Left lung (tissue), 14 donors: ENCODE measurements at places on chromosomes 5 and 9.

DNA sequence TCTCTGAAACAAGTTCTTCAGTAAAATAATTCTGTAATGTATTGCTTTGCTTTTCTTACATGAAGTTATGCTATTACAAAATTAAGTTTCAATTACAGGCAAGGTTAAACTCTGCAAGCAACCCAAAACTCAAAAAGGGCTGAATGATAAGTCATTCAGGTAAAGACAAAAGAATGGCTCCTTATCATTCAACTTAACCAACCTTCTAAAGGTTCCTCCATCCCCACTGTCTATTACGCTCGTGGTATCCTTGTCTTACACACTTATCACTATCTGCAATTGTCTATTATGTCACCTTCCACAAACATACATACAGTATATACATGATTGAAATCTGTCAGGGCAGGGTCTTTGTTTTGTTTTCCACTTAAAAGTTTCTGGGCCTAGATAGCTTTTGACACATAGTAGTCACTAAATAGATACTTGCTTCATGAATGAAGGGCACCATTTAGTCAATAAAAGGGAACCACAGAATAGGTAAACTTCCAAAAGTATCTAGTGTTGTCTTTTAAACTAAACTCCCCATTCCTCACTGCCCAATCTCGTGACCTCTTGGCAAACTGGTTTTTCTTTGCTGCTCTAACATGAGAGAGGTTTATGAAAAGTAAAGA, 6.9 kb downstream of the RPL37 start:
- no peak for DNase-seq

DNA sequence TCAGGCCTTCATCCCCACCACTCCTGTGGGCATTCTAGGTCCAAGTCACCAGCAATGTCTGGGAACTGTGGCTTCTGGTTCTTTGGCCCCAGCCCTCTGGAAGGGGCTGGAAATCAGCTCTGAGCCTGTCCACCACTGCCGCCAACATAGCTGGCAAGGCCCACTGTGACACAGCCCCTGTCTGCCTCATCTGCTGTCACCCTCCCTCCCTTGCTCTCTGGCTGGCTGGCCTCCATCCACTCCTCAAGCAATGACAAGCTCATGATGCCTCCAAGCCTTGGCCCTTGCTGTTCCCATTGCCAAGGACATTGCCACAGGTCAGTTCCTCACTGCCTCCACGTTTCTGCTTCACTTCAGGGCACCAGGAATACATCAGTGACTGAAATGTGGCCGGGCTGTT, 93.7 kb downstream of the LHX2 start:
- DNase-seq = no peak

- no peak for DNase-seq
Measured at GRCh38 chr5:125766706-125767105, 656.5 kb upstream of the GRAMD2B start.

DNA sequence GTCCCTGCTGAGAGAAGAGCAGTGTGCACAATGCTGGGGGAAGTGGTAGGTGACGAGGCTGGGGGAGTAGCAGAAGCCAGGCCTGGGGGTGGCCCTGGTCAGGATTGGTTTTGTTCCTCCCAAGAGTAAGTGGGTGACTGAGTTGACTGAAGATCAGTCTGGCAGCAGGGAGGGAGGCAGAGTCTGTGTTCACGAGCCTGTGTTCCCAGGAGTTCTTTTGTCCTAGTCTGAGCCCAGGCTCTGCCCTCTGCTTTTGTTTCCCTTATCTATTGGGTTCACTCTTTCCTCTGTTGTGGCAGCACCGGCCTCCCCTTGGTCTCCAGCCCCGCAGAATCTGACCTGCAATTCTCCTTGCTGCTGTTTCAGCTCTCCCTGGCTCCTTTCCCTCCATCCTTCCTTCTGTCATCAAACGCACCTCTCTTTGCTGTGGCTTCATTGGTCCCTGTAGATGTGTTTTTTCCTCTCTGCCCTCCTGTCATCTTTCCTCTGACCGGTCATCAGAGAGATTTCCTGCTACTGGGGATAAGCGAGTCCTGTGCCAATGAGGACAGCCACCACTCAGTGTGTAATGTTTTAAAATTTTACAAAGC, 607.4 kb downstream of the KIF4B start:
- DNase-seq = no peak

DNA sequence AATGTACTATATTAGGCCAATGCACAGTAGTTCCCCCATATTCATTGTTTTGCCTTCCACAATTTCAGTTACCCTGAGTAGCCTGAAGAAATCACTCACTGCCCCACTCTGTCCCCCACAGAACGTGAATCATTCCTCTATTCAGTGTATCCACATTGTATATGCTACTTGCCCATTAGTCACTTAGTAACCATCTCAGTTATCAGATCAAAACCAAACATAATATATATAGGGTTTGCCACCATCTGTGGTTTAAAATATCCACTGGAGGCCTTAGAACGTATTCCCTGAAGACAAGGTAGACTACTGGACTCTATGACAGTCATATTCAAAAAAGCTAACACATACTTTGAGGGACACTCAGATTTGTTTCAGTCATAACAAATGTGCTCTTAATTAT, 465.7 kb upstream of the RGMB start:
- no peak for DNase-seq

GRCh38 chr9:81390792-81391456, 298.4 kb downstream of the TLE1 start:
- no peak for DNase-seq

DNA sequence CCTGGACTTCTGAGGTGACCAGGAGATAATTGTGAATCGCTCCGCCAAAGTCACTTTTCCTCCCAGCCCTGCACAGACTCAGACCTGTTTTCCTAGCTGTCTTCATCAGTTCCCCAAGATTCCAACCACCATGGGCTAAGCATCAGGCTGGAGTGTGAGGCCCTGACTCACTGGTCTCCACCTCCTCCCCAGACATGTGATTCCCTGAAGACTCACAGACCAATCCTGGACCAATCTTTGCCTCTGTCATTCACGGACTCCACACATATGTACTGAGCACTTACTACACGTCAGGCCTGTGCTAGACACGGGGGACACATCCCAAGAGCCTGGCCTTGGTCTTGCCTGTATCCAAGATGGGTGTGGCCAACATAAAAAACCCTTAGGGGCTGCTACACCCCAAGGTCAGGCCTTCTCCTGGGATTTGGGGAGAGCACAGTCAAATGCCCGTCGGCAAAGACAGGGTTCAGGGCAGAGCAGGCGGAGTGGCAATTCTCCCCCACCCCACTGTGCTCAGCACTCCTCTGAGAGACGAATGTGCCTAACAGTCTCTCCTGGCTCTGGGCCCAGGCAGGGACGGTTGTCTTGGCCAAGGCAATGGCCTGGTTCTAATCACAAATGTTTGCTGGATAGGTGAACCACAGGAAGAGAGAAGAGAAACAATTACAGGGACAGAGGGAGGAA, 11.9 kb downstream of the EEIG1 start:
- no peak for DNase-seq

- DNase-seq = peak; percentile 43
Measured at GRCh38 chr5:36079200-36079781, 12.6 kb upstream of the UGT3A2 start.
